Glomerular endothelial cell (primary cell): ENCODE measurements at places on chromosomes 4 and X. TPM values are rescaled to one million over a fixed set of nuclear protein-coding genes. Genes with fewer than 3 reads are reported as not detected.
A peak's percentile ranks its signal among the peaks of the same experiment; 100 is the strongest.

- DNase-seq, result no peak
Observed at GRCh38 chr4:27791640-27792039, 931.0 kb downstream of the STIM2 start.

Gene MPP1
- total RNA-seq, result 32.9 and 39.2 TPM in 2 replicates

- DNase-seq, result no peak
Observed at GRCh38 chr4:138161351-138161750, 80.8 kb downstream of the SLC7A11 start.

- no peak for DNase-seq
Observed at GRCh38 chr4:37802068-37802666, 24.3 kb upstream of the PGM2 start.

DNA sequence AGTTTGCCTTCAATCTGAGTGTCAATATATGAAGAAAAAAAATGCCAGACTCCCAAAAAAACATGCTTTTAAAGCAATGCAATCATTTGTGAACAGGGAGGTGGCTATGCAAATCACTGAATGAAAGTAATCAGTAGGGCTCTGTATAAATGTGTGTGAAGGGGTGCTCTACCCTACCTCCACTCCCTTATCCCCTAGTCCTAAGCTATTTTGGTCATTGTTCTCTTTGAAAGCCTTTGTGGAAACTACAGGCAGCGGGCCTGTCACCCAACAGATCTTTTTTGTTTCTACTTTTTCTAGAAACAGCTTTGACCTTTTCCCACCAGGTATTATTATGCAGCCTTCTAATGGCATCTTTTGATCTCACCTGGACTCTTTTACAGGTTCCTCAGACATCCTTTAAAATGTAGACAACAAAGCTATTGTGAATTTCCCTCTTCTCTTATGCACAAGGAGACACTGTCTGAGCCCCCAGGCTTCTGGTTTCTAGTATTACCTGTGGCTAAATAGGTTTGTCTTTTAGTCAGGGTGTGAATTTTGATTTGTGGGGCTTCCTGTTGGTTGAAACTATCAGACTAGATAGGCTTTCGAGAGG is 9.2 kb downstream of the BOD1L1 start:
- DNase-seq, result no peak

DNA sequence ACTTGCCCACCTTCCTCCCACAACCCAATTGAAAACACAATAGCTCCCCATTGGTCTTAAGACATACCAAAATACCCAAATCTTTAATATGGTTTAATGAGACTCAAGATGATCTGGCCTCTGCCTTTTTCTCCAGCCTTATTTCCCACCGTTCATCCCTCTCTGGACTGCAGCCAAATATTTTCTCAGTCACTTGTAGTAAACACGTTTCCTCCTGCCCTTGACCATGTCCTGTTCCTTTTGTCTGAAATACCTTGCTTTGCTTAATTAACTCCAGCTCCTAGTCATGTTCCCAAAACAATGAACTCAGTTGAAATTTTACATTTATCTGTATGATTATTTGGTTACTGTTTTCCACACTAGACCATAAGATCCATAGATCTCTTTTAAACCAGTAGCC is 8.4 kb upstream of the NUP54 start:
- peak; percentile 58 for DNase-seq

DNA sequence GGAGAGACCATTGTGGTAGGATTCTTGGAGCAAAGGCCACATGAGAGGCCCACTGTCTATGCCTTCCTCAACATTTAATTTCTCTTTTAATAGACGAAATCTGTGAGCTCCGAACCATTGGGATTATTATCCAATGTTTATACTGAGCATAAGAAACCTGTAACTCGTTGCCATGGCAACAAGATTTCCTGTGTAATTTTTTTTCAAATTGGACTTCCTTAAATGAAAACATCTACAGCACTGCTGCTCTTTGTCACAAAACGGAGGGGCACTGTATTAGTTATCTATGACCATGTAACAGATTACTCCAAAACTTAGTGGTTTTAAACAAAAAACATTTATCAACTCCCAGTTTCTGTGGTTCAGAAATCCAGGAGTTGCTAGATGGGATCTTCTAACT is 38.7 kb downstream of the PPP1R2C start:
- DNase-seq, result no peak

Gene ADGRG2
- not detected in 2 replicates for total RNA-seq

Gene CNKSR2
- not detected in 2 replicates for total RNA-seq

DNA sequence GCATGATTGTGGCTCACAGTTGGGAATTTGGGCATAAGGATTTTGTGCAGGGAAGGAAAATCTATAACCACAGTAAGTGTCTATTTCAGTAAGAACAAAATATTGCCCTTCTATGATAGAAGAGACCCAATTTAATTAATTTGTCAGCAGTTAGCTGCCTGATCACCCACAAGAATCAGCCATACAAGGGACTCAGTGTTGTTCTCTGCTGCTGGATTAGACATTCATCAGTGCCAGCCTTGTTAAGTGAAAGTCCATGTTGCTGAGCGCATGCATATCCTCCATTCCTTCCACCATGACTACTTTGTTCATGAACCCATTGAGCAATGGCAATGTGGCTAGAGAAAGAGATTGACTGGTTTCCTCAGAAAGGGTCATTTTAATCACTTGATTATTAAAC is 125.3 kb upstream of the PDHA2 start:
- no peak for DNase-seq

- no peak for DNase-seq
Observed at GRCh38 chr4:35818520-35818919, 425.8 kb downstream of the ARAP2 start.

- no peak for DNase-seq
Observed at GRCh38 chrX:40074080-40074958, 23.4 kb downstream of the BCOR start.

Gene PCYT1B
- under 0.01 TPM in 1 of 2 replicates, not detected in the other for total RNA-seq

DNA sequence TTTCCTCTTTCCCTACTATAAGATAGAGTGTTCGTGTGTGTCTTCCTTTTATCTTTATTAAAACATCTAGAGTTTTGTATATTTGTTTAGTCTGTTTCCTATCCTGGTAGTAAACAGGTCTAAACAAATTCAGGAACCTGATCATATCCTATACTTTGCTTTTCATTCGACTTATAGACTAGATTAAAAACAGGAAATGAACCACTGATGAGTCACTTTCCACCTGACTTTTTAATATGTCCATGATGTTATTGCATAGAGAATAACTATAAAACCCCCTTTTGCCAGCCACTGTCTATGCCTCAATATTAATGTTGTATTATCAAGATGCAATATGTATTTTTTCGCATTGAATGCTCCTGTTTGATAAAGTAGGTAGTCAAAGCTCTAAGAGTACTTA is 1794.0 kb downstream of the STIM2 start:
- no peak for DNase-seq

Gene PDLIM3
- total RNA-seq, result 11.4 and 36.2 TPM in 2 replicates

DNA sequence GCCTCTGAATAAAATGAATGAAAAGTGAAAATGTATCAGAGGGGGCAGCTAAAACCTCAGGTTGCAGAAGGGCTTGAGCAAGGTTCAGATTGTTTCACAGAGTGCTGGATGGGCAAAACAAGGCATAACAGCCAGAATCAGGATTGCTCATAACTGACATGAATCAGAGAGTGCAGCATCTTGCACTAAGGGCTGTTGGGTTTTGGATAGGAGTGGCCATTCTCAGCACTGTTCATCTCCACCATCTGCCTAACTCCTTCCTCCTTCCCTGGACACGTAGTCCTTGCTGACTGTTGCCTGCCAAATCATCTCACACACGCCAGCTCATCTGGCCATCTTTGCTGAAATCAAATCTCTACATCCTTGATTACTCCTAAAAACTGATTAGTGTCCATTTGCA is 75.3 kb upstream of the C1QTNF7 start:
- DNase-seq, result no peak

DNA sequence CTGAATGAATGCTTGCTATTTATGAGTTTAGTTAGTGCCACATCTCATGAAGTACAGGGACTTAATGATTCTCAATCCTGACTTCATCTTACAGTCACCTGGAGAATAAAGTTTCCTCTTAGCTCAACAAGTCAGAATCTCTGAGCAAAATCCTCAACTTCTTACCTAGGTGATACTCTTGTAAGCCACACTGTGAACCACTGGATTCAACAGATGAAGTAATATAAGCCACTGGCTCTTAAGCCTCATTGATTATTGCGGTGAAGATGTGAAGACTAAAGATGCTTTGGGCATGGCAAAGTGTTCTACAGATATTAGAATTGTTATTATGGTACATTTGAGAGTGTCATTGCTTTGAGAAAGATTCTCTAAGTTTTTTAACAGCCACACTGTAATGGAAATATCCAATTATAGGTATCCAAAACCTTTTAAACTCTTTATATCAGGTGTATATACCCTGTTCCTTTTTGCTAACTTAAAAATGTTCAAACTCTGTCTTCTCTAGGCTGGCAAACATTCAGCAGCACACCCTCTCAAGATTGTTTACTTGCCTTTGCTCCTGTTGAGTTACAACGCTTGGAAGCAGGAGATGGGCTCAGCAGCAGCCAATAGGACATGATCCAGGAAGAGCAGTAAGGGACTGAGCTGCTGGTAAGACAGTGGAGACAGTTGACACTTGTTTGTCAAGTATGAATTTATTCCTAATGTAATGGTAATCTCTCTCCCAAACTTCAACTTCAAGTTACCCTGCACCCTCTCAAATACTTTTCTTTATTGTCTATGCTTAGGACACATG is 43.4 kb downstream of the TET2 start:
- DNase-seq, result no peak

Gene BMX
- total RNA-seq, result 3.3 and 24.9 TPM in 2 replicates

- DNase-seq, result no peak
Observed at GRCh38 chrX:46595084-46595483, 21.5 kb downstream of the CHST7 start.

- no peak for DNase-seq
Observed at GRCh38 chr4:61049018-61049417, 151.1 kb upstream of the ADGRL3 start.

DNA sequence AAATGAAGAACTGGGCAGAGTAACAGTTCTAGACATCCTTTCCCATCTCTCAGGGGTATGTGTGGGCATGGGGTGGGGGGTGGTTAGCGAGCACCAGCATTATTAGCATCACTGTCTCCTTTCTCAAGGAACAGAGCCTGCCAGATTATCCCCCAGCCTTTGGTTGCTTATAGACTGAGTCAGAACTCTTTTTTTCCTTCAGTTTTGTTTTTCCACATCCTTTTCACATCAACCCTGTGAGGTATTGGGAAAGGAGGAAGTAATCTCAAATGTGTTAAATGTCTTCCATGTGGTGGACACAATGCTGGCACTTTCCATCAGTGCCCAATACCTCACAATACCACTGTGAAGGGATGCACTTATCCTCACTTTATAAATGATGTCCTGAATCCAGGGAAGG is 3.1 kb upstream of the FGF16 start:
- no peak for DNase-seq

DNA sequence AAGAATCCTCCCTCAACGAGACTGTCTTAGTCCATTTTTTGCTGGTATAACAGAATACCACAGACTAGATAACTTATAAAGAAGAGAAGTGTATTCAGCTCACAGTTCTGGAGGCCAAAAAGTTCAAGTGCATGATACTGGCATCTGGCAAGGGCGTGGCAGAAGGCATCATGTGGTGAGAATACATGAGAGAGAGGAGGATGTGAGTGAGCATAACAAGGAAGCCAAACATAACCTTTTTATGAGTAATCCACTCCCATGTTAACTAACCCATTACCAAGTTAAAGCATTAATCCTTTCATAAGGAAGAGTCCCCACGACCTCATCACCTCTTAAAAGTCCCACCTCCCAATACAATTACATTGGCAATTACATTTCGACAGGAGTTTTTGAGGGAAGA is 504.6 kb downstream of the IQCM start:
- DNase-seq, result no peak

Gene JCHAIN
- total RNA-seq, result not detected in 2 replicates

DNA sequence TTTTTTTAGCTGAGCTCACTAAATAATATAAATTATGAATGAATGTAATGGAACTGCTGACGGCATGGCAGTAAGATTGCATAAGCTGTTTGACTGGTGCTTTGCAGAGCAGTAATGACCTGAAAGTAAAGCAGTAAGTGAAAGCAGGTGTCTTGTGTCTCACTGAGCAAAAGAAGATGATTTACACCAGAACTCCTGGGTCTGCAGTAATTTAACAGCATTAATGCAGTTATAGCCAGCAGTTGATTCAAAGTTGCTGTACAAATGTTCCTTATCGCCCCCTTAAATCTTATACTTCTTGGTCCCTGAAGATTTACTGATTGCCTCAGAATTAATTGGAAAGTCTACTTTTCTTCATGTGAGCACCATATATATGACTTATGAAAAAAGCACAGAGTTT is 187.7 kb downstream of the DCTD start:
- DNase-seq, result no peak

Gene HTN1
- not detected in 2 replicates for total RNA-seq

GRCh38 chr4:67880866-67881610 is 2.8 kb downstream of the TMPRSS11D start:
- DNase-seq, result no peak

DNA sequence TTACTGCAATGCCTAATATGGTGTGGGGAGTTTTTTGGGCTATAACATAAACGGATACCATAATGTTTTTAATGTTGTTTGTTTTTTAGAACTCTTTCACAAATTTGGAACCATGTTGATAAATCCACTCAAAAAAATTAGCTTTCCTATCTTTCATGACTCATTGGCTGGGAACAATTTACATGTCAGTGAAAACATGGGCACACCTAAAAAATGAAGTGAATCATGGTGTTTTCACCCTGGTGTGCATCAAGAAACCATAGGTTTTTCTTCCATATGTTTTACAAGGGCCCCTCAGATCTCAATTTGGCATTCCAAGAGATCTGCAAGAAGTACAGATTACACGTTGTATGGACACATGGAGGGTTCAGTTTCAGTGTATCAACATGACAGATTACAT is 207.1 kb downstream of the NWD2 start:
- DNase-seq, result no peak

DNA sequence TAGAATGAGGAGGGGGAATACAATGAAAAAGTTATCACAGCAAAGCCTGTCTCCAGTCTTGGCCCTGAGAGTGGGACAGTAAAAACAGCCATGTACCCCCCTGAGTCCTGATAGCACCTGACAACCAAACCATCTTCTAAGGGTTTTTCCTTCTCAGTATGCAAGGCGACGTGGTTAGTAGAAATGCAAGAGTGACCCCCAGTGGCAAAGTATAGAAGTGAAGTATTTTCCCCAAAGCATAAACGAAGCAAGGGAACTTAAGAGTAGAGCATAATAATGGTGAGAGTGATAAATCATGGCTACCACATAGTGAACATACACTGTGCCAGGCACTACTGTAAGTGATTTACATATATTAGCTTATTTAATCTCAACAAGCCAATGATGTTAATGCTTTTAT is 52.8 kb downstream of the FAM47C start:
- peak; percentile 20 for DNase-seq

GRCh38 chrX:118024482-118024881 is 92.1 kb downstream of the KLHL13 start:
- no peak for DNase-seq

GRCh38 chr4:91171217-91171616 is 1044.0 kb downstream of the CCSER1 start:
- DNase-seq, result no peak

DNA sequence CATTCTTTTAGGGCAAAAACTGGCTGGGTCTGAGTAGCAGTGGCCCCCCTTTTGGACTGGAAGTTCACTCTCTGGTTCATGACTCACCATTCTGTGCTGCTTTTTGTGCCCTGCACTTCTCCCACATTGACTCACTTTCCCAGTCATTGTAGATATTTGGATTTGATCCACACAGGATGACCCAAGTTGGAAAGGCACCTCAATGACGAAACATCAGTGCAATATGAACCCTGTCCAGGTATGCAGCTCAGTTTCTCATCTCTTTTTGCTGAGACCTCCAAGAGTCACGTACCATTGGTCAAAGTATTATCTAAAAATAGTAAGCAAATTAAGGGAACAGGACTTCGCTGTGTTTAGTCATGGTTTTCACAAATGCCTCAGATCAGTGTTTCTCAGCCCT is 92.7 kb downstream of the CBLL2 start:
- no peak for DNase-seq

Gene VMA21
- 36.8 and 39.0 TPM in 2 replicates for total RNA-seq
